ENCODE measurements at places on chromosomes 5 and 9. TPM values are rescaled to one million over a fixed set of nuclear protein-coding genes. Genes with fewer than 3 reads are reported as not detected.

FOXD4L5 gene
- total RNA-seq = not detected

DNA sequence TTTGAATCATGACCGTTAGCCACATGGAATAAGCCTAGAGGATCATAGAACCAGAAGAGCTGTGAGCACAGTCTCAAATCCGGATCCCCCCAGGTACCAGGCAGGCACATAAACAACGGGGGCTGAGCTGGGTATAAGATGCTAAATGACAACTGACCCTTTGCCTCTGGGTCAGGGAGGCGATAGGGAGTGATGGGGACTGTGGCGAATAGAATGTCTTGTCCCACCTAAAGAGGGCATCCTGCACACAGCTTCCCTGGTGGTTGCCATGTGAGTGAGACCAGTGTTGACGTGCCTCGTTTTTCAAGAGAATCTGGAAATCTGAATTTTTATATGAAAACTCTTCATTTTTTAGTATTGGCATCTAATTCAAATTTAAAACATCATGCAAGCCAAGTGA is 33.6 kb downstream of the SLC6A7 start:
- H3K27me3 ChIP-seq = peaks cover 6% of the 10 kb centered on the region
- no peak overlapping the region for H3K4me3 ChIP-seq
- H3K4me1 ChIP-seq = no peaks in the 10 kb centered on the region

DNA sequence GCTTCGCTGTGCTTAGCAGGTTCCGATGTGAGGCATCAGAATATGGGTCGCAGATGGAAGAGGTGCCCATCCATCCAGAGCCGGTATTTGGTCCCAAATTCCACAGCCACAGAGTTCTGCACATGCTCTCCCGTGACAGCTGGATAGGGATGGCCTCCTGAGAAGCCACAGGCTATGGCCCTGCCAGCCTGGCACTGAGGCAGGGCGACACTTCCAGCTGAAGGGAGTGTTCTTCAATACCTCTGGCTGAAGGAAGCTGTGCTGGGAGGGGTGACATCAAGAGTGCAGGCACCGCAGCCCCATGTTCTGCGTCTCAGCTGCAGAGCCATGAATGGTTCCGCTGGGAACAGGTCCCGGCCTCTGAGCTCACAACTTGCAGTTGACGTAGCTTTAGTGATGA is 83.4 kb upstream of the SIMC1 start:
- no peak for DNase-seq
- H3K4me1 ChIP-seq = peaks cover 20% of the 10 kb centered on the region
- peaks cover 27% of the 10 kb centered on the region for H3K27me3 ChIP-seq
- H3K27ac ChIP-seq = no peak overlapping the region

CCDC152 gene
- total RNA-seq = not detected

SPINK4 gene
- not detected for total RNA-seq

- H3K27ac ChIP-seq = no peak overlapping the region
- peaks cover 47% of the 10 kb centered on the region for H3K27me3 ChIP-seq
- DNase-seq = no peak
- H3K4me1 ChIP-seq = peaks cover 5% of the 10 kb centered on the region
These were observed 7.8 kb downstream of the DMRT2 start for GRCh38 chr9:1057910-1058309.

PSD2 gene
- total RNA-seq = 0.19 TPM

KIAA0825 gene
- total RNA-seq = 3.1 TPM

DNA sequence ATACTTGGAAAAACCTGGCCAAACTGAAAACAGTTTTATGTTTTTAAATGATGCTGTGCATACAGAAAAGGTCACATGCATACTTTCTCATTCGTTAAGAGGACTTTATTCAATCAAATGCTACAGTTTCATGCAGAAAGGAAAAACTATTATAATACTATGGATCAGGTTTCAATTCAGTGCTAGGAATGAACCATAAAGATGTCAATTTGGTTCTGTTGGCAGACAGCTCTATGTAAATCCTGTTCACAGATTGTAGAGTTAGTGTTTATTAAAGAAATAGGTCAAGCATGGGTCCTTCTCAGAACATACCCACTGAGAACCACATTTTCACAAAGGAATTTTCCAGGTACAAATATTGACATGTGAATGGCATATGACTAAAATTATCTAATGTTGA is 57.1 kb downstream of the RETREG1 start:
- H3K27ac ChIP-seq = no peak overlapping the region
- H3K27me3 ChIP-seq = no peaks in the 10 kb centered on the region

TMEM203 gene
- total RNA-seq = 42.3 TPM

OCLN gene
- total RNA-seq = 57.5 TPM

- peak overlapping the region; percentile 22 for H3K27ac ChIP-seq
- H3K27me3 ChIP-seq = no peaks in the 10 kb centered on the region
These were observed 68.8 kb downstream of the ZNF608 start for GRCh38 chr5:124677374-124678351.

DNA sequence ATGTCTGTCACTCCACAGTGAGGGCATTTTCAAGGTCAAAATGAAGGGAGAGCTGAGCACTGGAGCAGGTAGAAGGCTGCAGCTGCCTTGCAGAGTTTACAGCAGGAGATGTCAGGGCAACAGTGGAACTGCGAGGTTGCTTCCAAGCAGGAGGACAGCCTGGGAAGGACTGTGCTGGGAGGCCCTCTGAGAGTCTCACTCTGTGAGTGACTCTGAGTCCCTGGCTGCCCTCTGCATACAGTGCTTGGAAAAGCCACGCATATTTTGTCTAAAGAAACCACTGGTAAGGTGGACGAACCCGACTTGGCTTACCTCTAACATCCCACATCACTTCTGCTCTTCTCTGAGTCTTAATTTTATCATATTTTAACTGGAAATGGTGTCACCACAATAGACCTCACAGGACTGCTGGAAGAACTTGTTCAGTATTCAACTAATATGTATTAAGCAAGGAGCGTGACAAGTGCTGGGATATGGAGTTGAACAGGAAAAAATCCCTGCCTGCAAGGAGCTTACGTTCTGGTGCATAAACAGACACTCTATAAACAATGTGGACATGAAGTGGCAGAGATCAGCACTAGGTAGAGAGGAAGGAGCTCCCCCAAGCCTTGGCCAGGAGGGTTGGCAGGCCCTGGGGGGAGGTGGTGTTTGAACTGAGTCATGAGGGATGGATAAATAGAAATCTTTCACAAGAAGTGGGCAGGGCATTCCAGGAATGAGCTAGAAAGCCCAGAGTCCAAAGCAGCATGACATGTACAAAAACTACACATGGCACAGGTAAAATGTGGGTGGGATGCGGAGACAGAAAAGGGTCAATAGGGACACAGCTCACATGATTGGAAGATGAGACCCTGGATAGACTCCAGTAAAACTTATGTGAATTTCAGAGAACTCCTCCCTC is 64.0 kb upstream of the FOXE1 start:
- no peak overlapping the region for H3K27ac ChIP-seq
- H3K36me3 ChIP-seq = no peaks in the 10 kb centered on the region
- peaks cover 18% of the 10 kb centered on the region for H3K27me3 ChIP-seq
- DNase-seq = no peak

- peaks cover 6% of the 10 kb centered on the region for H3K27me3 ChIP-seq
- no peaks in the 10 kb centered on the region for H3K36me3 ChIP-seq
- DNase-seq = peak; percentile 47
These were observed 158.8 kb downstream of the FGF18 start for GRCh38 chr5:171578049-171578828.

SLC6A18 gene
- 0.48 TPM for total RNA-seq

MTREX gene
- 77.5 TPM for total RNA-seq

TSLP gene
- total RNA-seq = not detected

DNA sequence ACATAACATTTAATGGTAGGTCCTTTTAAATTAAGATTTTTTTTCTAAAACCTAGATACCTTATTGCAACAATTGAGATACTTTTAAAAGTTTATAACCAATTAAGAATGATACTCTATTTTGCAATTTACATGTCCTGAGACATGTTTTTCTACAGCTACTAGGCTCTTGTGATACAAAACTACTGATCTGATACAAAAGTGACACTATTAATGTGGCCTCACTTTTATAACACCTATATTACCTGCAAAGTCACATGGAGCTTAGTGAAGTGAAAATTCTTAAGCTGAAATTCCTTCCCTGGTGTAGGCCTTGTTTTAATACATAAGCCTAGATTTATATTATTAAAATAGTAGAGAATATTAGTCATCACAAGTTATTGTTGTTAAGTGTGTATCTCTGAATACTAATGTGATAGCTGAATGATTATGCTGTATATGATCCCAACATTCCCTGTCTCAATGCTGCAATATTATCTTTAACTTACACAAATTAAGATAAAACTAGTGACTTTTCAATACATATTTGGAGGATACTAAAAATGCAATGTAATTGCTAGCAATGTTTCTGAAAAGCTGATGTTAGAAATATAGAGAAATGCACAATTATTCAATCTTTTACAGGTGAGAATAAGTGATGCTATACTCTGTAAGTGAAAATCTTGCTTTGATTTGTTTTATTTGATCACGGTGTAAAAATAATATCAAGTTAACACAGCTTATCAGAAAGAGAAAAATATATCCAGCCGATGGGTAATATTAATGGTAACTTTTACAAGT is 2.6 kb downstream of the NFIB start:
- H3K4me1 ChIP-seq = peaks cover 28% of the 10 kb centered on the region
- H3K27ac ChIP-seq = peak overlapping the region; percentile 99
- peak overlapping the region; percentile 93 for H3K4me3 ChIP-seq
- peaks cover 15% of the 10 kb centered on the region for H3K27me3 ChIP-seq
- peaks cover 15% of the 10 kb centered on the region for H3K36me3 ChIP-seq
- DNase-seq = no peak

- no peaks in the 10 kb centered on the region for H3K36me3 ChIP-seq
- H3K4me1 ChIP-seq = peaks cover 5% of the 10 kb centered on the region
- DNase-seq = no peak
- peaks cover 25% of the 10 kb centered on the region for H3K27me3 ChIP-seq
- H3K4me3 ChIP-seq = no peak overlapping the region
These were observed 377.5 kb downstream of the MED10 start for GRCh38 chr5:6000867-6001266.

LRRC8A gene
- 38.2 TPM for total RNA-seq
